ENCODE measurements at places on chromosomes 2 and 18. TPM values are rescaled to one million over a fixed set of nuclear protein-coding genes. Genes with fewer than 3 reads are reported as not detected.

Gene SPHKAP
- 0.40 TPM for total RNA-seq

Gene OTOS
- not detected for total RNA-seq

Gene POTEI
- total RNA-seq: not detected

Gene MAL
- 23.3 TPM for total RNA-seq

DNA sequence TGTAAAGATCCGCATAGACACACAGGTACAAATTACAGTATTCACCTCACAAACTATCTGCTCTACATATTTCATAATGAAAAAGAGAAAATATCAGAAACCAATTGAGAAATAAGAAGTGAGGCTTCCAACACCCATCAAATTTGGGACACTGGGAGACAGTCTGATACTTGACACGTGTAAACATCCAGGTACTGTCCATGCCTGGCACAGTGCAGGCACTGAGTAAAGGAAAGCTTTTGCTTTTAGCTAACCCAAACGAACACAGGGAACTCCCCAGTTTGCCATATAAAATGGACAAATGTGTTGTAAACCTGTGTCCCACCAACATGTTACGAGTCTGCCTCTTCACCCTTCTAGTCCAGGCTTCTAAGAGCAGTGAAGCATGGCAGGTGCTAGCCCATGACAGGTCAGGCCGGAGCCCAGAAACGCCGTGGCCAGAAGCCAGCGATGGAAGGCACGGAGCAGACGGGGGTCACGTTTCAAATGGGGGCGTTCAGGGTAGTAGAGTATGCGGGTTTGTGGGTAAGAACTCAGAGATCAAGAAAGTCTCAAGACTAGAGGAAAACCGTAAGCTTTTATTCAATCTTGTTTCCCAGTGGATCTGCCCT, 27.0 kb downstream of the CDH2 start:
- DNase-seq: no peak

GRCh38 chr2:240567137-240567871, 980 bp upstream of the RNPEPL1 start:
- DNase-seq: no peak

DNA sequence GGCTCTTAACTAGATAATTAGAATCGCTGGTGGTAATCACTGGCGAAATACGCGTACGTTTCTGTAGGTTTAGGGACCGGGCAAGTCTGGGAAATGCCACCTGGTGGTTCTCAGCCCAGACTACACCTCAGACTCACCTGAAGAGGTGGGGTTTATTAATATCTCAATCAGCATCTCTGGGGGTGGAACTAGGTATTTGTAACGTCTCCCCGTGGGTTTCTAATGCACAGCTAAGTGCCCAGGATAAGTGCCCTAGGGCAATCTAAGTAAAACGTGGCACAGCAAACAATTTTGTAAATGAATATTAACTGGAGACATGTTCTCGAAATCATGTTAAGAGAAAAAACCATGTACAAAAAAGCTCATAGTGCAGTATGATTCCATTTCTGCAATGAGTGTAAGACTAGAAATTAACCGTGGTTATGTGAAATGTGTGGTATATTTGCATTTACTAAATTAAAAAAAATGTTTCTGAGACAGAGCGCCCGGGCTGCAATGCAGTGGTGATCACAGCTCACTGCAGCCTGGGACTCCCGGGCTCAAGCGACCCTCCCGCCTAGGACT, 760 bp upstream of the CNOT11 start:
- no peak for DNase-seq

DNA sequence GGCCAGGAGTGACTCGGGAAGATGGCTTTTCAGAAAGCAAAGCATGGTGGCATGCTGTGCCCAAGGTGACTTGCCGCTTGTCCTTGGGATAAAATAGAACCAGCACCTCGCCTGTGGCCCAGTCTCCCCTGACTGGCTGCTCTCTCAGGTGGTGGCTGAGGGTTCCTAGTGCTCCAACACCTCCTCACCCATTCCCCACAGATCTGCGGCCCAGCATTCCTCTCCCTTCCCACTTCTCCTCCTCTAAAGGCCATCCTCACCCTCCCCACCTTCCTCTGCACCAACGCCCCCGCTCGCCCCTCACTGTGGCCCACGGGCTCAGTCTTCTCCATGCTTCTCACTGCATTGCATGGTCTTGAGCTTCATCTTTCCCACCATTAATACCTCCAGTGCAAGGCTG, 132.4 kb downstream of the PXDN start:
- no peak for DNase-seq

GRCh38 chr2:181853696-181854095, 37.8 kb upstream of the ITPRID2 start:
- DNase-seq: no peak

- DNase-seq: no peak
Measured at GRCh38 chr18:44180683-44181082, 500.0 kb upstream of the SETBP1 start.

DNA sequence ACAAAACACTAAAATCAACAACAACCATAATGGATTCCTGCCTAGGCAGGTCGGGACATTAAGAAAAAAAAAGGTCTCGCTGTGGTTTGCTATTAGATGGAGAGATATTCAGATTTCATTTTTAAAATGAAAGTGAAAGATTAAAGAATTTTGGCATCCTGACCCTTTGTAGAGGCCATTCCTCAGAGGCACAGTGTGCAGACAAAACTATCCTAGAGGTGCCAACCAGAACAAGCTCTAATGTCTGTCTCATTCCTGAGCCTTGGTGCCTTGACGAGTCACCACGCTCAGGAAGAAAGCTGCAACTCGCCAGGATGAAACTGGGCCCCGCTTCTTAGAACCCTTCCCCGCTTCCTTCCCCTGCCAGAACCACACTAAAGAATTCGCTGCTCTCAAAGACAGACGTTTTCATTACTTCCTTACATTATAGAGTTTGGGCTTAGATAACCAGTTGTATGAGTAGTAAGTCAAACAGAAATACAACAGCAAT, 156.0 kb downstream of the TGIF1 start:
- no peak for DNase-seq

- no peak for DNase-seq
Measured at GRCh38 chr2:162265666-162266459, 22.6 kb upstream of the FAP start.

DNA sequence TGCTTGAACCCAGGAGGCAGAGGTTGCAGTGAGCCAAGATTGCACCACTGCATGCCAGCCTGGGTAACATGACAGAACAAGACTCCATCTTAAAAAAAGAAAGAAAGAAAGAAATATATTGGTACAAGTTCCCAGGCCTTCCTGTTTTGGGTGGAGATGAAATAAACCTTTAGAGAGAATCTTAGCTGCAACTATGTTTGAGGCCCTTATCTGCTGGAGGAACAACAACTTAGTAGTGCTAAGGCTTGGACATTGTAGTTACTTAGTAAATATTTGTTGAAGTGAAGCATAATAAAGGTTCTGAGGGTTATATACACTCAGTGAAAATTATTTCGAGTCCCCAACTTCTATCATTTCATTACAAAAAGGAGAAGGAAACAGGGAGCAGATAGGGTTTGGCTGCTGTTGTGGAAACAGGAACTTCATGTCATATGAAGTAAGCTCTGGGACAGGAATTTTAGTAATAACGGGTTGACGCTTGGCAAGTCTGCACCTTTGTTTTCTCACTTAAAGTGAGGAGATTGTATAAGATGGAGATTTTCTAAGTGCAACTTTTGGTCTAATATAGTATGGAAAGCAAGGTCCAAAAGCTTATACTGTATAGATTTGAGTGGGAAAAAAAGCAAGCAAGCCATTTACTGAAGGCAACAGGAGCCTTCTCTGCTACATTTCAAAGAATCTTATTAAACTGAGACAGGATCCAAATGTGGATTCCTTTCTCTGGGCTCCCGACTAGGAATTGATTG, 40.0 kb upstream of the AGPS start:
- no peak for DNase-seq

GRCh38 chr2:199105826-199106225, 351.9 kb downstream of the SATB2 start:
- no peak for DNase-seq

- no peak for DNase-seq
Measured at GRCh38 chr18:199214-199613, 40.9 kb downstream of the USP14 start.

GRCh38 chr18:55509631-55510324, 78.2 kb downstream of the TCF4 start:
- DNase-seq: no peak

DNA sequence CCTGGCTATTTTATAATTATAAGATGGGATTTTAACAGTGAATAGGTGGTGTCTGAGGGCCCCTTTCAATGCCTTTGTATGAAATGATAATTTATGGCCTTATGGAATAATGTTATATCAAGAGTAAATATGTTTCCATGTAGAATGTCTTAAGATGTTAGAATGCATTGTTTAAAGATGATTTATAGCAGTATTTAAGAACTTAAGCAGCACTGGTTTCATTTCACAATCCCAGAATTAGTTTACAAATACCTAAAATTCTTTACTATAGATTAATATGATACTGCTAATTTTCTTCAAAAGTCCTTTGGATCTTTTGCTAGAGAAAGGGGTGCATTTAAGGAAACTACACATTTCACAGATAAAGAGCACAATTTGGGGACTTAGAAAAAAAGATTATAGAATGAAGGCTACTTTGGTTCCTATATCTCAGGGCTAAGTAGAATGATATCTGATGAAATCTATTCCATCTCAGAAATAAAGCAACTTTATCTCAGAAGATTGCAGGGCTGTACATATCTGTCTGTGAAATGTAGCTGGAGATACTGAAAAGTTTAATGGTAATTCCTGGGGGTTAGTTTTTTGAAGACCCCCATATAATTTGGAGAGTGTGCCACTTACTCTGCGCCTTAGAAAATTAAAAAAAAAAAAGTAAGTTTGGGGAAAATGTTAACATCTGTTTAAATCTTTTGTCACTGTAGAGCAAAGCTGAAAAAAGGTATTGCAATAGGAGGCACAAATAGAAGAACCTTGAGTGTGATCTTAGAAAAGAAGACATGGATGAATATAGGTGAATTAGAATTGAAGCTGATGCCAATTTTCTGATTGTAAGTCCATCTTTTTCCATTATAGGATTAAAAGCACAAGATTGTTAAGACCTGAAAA, 123.4 kb downstream of the GULP1 start:
- no peak for DNase-seq

- DNase-seq: no peak
Measured at GRCh38 chr18:50848061-50848551, 28.3 kb upstream of the MRO start.

DNA sequence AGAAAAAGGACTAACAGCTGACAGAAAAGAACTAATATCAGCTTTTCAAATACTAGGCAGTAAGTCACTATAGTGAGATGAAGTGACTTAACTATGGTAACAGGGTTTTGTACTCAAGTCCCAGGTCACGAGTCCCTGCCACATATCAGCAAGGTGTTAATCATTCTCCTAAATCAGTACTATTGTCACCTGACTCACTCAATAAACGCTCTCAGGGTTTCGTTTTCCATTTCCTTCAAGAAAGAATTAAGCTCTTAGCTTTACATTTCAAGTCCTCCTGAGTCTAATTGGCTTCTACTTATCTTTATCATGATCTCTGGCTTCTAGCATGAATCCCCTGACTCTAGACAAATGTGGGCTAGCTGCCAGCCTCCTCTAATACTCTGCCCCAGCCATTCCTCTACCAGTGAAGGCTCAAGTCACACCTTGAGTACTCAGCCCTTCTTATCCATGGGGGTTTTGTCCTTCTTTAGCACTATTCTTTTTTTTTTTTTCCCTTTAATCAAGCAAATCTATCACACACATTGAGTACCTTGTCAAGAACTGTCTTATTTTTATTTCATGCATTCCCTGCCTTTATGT, 20.0 kb downstream of the BUB1 start:
- no peak for DNase-seq

- no peak for DNase-seq
Measured at GRCh38 chr2:114754907-114755563, 312.6 kb downstream of the DPP10 start.

DNA sequence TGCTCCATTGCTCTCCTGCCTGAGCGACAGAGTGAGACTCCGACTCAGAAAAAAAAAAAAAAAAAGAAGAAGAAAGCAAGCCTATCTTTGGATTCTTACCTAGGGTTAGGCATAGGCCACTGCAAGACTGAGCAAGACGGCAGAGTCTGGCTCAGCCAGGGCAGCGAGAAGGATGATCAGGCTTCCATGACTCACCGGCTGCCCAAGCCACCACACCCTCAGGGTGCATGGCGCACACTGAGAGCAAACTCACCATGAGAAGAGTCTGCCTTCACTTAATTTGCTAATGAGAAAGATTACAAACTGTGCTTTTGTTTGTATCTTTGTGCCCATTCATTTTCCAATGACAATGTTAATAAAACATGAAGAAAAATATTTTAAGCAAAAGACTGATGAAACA, 8.2 kb downstream of the FAM110C start:
- DNase-seq: no peak

DNA sequence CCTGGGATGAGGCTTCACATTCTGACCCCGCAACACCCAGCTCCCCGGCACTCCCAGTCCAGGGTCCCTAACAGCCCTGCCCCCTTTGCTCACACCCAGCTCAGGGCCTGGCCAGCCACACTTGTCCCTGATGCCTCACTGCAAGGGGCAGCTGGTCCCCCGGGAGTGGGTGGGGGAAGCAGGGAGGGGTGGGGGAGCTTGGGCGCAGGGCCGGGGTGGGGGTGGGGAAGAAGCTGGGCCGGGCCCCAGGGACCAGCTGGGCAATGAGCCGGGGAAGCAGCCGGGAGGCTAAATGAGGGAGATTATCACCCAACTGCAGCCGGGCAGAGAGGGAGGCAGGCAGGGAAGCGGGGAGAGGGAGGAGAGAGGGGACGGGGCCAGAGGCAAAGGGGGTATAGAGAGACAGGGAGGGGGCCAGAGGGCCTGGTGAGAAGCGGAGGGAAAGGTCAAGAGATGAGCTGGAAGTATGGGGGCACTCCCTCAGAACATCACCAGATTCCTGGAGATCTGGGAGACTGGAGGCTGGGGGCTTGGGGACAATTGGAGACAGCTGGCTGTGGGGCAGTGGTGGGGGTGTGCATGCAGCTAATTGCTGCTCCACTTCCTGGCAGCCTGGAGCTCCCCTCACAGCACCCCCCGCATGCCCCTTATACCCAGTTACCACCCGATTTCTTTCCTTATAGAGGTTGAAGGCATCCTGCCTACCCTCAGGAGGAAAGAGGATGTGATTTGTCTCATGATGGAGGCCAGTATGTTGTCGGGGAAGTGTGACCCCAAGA, 2.5 kb upstream of the ASIC4 start:
- DNase-seq: no peak

GRCh38 chr2:71850306-71850801, 297.3 kb downstream of the CYP26B1 start:
- DNase-seq: no peak

DNA sequence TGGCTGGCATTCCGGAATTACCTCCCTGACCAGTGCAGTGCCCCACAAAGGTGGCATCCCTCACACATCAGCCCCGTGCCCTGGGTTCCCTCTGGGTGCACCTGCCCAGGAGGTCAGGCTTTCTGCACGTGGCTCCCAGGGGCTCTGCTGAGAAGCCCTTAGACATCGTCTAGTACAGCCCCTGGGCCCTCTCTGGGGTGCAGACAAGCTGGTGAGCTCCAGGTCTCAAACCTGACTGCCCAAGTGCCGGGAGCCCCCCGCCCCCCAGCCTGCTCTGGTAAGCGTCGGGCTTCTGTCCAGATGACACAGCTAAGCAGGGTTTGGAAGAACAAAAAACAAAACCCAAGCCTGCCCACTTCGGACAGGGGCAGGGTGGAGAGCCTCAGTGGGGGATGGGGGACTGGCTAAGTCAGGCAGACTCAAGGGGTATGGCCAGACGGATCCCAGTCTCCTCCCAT, 20.2 kb downstream of the TWIST2 start:
- no peak for DNase-seq

Measured in esophagus muscularis mucosa (tissue), 4 donors.